ENCODE measurements at places on chromosomes 13 and 19. TPM values are rescaled to one million over a fixed set of nuclear protein-coding genes. Genes with fewer than 3 reads are reported as not detected.
A peak's percentile ranks its signal among the peaks of the same experiment; 100 is the strongest.

The CACNG7 gene
- total RNA-seq: not detected

The WDR88 gene
- not detected for total RNA-seq

The GPR4 gene
- not detected for total RNA-seq

The PSG6 gene
- total RNA-seq: not detected

The AP1M2 gene
- total RNA-seq: not detected

The CEACAM5 gene
- total RNA-seq: not detected

The KIRREL2 gene
- 1.4 TPM for total RNA-seq

The SAFB gene
- total RNA-seq: 134 TPM

The INAFM1 gene
- total RNA-seq: 7.6 TPM

The LRRC63 gene
- total RNA-seq: 1.5 TPM

The CCL25 gene
- total RNA-seq: not detected

The CYP4F8 gene
- not detected for total RNA-seq

DNA sequence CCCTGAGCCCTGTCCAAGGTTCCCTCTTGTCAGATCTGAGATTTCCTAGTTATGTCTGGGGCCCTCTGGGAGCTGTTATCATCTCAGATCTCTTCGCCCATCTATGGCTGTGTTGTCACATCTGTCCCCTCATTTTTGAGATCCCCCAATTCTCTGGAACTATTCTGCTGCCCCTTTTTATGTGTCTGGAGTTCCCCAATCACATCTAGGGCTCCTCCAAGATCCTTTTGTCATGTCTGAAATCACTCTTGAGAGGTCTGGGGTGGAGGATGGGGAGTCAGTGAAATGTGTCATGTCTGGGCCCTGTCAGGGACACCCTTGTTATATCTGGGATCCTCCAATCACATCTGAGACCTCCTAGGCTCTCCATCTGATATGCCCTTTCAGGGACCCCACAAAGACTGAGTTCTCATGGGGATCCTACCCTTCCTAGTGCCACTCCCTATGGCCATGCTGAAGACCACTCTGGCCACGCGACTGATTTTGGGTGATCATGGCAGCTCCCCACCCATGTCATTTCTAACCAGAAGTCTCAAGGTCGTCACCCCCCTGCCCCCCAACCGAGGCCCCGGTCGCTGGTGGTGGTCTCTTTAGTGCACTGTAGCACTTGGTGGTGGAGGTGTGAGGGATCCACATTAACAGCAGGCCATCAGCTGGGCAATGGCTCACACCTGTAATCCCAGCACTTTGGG is 3.8 kb upstream of the MYBPC2 start:
- H3K4me1 ChIP-seq: peaks cover 9% of the 10 kb centered on the region
- H3K27me3 ChIP-seq: peaks cover 24% of the 10 kb centered on the region
- DNase-seq: no peak
- H3K36me3 ChIP-seq: no peaks in the 10 kb centered on the region
- H3K4me3 ChIP-seq: no peak overlapping the region
- no peak overlapping the region for H3K27ac ChIP-seq

GRCh38 chr19:19315444-19315843 is 4.9 kb downstream of the SUGP1 start:
- no peaks in the 10 kb centered on the region for H3K27me3 ChIP-seq
- no peak overlapping the region for H3K4me3 ChIP-seq

- DNase-seq: no peak
- no peak overlapping the region for H3K27ac ChIP-seq
- H3K36me3 ChIP-seq: no peaks in the 10 kb centered on the region
- peaks cover 39% of the 10 kb centered on the region for H3K27me3 ChIP-seq
- H3K4me1 ChIP-seq: no peaks in the 10 kb centered on the region
Observed at GRCh38 chr19:13621413-13621812, 115.1 kb upstream of the CACNA1A start.

DNA sequence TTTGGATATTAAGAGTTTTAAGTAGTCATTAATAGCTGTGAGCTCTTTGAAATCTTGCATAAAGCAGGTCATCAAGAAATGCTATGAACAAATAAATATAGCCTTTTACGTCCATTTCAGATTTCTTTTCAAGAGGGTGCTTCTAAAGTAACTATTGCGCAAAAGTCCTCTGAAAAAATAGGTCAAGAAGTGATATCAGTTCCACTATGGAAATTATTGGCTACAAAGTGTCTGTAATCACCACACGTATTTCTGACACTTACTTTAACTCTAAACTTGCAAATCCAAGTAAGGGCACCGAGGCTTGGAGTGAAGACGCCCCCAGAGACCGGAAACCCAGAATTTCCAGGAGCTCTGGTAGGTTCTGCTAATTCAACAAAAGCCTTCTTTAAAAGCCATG is 44.9 kb upstream of the STARD13 start:
- H3K4me3 ChIP-seq: no peak overlapping the region
- H3K4me1 ChIP-seq: no peaks in the 10 kb centered on the region
- peaks cover 5% of the 10 kb centered on the region for H3K27me3 ChIP-seq
- no peak overlapping the region for H3K27ac ChIP-seq
- no peaks in the 10 kb centered on the region for H3K36me3 ChIP-seq

- H3K4me1 ChIP-seq: peaks cover 23% of the 10 kb centered on the region
- no peak overlapping the region for H3K4me3 ChIP-seq
- H3K27me3 ChIP-seq: no peaks in the 10 kb centered on the region
- DNase-seq: no peak
- peaks cover 54% of the 10 kb centered on the region for H3K36me3 ChIP-seq
- no peak overlapping the region for H3K27ac ChIP-seq
Observed at GRCh38 chr13:60158321-60158801, 5.4 kb downstream of the DIAPH3 start.

DNA sequence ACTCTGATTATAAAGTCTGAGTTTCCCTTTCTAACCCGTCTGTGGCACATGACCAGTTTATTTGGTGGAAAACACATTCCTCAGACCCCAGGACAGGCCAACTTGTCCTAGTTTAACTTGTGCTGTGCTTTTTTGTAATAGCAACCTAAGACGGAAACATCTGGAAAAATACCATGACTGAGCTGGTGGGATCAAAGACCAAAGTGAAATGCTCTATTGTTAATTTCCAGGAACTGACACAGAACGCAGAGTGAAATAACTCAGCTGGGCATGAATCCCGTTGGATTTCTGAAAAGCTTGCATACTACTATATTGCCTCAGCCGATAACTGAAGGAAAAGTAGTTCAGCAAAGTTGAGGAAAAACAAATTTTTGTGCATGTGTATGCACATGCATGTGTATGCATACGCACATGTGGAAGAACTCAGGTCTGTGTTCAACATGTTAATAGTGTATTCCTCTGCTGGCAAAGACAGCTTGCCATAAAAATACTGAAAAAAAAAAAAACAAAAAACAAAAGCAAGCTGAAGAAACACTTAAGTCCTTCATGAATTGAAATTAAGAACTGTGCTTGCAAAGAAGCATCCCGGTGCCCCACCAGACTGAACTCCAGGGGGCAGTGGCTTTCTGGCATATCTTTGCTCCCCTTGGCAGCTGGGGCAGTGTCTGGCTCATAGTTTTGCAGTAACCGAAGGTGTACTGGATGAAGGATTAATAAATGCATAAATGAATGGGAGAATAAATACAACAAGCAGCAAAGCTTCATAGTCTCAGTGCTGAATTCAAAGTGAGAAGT is 187.8 kb downstream of the LHFPL6 start:
- H3K27ac ChIP-seq: no peak overlapping the region
- no peak overlapping the region for H3K4me3 ChIP-seq
- no peak for DNase-seq
- H3K4me1 ChIP-seq: no peaks in the 10 kb centered on the region

- no peaks in the 10 kb centered on the region for H3K27me3 ChIP-seq
- no peak overlapping the region for H3K27ac ChIP-seq
- no peak overlapping the region for H3K4me3 ChIP-seq
- peaks cover 5% of the 10 kb centered on the region for H3K4me1 ChIP-seq
- no peaks in the 10 kb centered on the region for H3K36me3 ChIP-seq
- DNase-seq: no peak
Observed at GRCh38 chr13:43356567-43356966, 333.2 kb downstream of the DNAJC15 start.

DNA sequence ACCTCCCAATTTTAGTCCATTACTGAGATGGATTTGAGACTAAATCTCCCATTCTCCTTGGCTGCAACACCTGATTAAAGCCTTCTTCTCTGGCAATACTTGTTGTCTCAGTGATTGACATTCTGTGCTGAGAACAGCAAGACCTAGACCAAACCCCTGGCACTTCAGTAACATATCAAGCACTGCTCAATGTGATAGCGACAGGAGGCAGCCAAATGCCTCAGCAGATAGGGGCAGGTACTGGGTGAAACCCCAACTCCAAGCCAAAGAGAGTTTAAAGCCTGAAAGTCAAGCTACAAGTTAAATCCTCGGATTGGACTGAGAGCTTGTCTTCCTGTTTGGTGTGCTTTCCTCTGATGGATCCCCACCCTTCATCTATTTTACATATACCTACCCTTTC is 52.7 kb downstream of the STARD13 start:
- no peak overlapping the region for H3K4me3 ChIP-seq
- H3K27ac ChIP-seq: no peak overlapping the region
- no peaks in the 10 kb centered on the region for H3K27me3 ChIP-seq
- DNase-seq: no peak
- H3K36me3 ChIP-seq: no peaks in the 10 kb centered on the region

- no peak for DNase-seq
- H3K4me3 ChIP-seq: no peak overlapping the region
- H3K27ac ChIP-seq: no peak overlapping the region
- peaks cover 5% of the 10 kb centered on the region for H3K4me1 ChIP-seq
Observed at GRCh38 chr19:3543150-3544057, 4.4 kb downstream of the TEKTIP1 start.

GRCh38 chr13:113877149-113877990 is 13.5 kb upstream of the GAS6 start:
- DNase-seq: peak; percentile 32
- H3K4me1 ChIP-seq: peaks cover 12% of the 10 kb centered on the region
- no peak overlapping the region for H3K27ac ChIP-seq
- peaks cover 16% of the 10 kb centered on the region for H3K27me3 ChIP-seq
- H3K4me3 ChIP-seq: no peak overlapping the region

DNA sequence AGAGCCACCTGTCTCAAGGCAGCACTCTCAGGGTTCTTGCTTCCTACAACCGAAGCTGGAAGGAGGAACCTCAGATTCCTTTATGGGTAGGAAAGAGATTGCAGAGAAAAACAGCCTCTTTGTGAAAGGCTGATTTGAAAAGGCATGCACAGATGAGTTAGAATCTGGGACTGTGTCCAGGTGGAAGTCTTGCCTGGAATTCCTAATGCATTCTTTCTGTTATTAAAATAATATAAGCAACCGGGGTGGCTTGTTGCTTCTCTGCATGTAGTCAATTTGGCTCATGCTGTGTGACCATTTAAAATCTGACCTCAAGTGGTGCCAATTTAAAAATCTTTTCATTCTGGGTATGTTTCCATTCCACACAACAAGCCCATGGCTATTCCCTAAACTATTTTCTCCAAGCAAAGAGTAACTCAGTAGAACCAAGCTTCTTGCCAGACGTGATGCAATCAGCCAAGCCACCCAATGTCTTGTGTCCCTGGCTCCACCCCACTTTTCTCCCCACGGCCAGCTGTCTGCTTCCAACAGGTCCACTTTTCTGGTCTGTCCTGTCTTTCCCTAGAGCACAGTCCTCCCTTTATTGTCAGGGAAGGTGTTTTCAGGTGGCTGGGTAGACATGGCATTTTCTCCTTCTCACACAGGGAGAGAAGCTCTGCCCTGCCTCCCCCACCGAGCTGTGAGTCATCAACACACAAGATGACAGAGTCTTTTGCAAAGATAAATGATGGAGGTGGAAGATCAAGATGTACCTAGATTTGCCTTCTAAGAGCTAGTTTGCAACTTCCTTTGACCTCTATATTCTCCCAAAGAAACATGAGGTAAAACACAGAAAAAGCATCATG is 394.3 kb downstream of the FOXO1 start:
- no peaks in the 10 kb centered on the region for H3K36me3 ChIP-seq
- DNase-seq: no peak
- no peaks in the 10 kb centered on the region for H3K27me3 ChIP-seq
- H3K4me3 ChIP-seq: no peak overlapping the region
- H3K27ac ChIP-seq: no peak overlapping the region
- H3K4me1 ChIP-seq: peaks cover 22% of the 10 kb centered on the region

DNA sequence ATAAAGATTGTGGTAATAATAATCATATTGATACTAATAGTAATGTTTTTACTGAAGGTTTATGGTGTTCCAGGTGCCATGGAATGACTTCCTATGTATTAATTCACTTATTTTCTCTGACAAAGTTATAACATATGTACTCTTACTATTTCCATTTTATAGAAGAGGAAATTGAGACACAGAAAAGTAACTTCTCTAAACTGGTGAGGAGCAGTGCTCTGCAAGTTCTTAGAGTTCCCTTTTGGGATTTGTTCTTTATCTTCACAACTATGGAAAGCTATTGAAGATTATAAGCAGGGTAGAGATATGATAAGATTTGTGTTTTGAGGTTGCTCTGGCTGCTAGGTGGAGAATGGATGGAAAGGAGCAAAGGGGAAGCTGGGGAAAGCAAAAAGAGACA is 83.9 kb upstream of the OLFM4 start:
- no peak overlapping the region for H3K27ac ChIP-seq
- DNase-seq: no peak
- H3K27me3 ChIP-seq: no peaks in the 10 kb centered on the region
- H3K4me3 ChIP-seq: no peak overlapping the region

GRCh38 chr19:2796659-2797266 is 11.5 kb downstream of the THOP1 start:
- no peaks in the 10 kb centered on the region for H3K4me1 ChIP-seq
- no peak for DNase-seq
- H3K36me3 ChIP-seq: peaks cover 29% of the 10 kb centered on the region
- no peaks in the 10 kb centered on the region for H3K27me3 ChIP-seq
- H3K4me3 ChIP-seq: no peak overlapping the region

GRCh38 chr13:108889324-108889984 is 260.0 kb downstream of the MYO16 start:
- no peaks in the 10 kb centered on the region for H3K4me1 ChIP-seq
- H3K4me3 ChIP-seq: no peak overlapping the region
- H3K27ac ChIP-seq: no peak overlapping the region
- DNase-seq: no peak

DNA sequence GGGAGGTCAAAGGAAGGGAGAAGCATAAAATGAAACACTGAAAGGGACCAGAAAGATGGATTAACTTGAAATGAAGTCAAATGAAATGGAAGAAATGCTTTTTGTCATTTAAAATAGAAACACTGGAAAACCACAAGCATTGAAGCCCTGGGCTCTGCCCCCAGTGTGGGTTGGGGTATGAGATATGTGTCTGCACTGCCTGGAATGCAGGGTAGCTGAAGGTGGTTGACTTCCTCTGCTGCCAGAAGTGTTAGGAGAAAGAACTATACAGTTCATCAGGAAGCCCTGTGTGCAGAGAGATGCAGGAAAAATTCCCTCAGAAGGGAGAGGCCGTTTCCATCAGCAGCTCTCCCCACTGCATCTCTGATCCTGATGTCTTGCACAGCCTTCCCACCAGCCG is 69.2 kb downstream of the DHRS12 start:
- no peak overlapping the region for H3K4me3 ChIP-seq
- peaks cover 20% of the 10 kb centered on the region for H3K4me1 ChIP-seq
- no peak overlapping the region for H3K27ac ChIP-seq
- no peak for DNase-seq
